Activated effector memory CD4-positive, alpha-beta T cell treated with Interleukin-2 at 50 U/mL for 16 hours (primary cell): ENCODE measurements at places on chromosomes 1 and 21.
A peak's percentile ranks its signal among the peaks of the same experiment; 100 is the strongest.

- DNase-seq = no peak
These were observed 113.4 kb upstream of the SLC25A33 start for GRCh38 chr1:9425859-9426258.

DNA sequence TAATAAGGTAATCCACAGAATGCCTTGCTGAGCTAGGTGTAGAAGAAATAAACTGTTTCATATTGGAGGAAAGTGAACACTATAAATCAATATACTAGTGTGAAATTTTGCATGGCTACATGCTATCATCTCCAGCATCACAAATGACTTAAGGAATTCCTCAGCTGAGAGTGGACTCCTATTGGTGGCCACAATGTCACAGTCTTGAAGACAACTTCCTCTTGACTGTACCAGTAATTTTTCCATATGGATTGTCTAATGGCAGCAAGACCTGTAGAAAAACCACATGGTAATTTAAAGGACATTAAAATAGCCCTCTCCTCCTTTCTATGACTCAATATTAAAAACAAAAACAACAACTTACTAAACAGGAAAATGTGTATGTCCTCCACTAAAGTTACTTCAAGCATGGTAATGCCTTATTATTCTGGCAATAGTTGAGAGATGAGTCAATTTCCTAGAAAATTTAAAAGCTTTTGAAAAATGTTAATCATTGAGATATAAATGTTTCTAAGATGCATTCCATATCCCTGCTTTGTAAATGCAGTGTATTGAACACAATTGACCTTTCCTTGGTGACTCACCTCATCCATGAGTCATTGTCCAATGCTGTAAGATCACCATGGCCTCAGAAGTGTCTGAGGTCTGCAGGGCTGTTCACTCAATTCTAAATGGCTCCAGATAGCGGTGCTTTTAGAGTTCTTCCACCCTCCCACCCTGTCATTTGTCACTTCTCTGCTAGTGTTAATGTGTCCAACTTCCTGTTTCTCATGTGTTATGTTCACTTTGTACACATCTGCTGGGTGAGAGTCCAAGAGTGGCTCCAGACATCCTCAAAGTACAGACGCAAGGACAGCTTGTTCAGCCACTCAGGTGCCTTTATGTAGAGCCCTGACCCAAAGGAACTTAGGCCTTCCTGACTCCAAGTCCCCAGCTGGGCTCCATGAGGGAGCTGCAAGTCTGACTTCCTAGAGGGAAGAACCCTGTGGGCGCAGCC lies 32.8 kb upstream of the DNASE2B start:
- DNase-seq = no peak

DNA sequence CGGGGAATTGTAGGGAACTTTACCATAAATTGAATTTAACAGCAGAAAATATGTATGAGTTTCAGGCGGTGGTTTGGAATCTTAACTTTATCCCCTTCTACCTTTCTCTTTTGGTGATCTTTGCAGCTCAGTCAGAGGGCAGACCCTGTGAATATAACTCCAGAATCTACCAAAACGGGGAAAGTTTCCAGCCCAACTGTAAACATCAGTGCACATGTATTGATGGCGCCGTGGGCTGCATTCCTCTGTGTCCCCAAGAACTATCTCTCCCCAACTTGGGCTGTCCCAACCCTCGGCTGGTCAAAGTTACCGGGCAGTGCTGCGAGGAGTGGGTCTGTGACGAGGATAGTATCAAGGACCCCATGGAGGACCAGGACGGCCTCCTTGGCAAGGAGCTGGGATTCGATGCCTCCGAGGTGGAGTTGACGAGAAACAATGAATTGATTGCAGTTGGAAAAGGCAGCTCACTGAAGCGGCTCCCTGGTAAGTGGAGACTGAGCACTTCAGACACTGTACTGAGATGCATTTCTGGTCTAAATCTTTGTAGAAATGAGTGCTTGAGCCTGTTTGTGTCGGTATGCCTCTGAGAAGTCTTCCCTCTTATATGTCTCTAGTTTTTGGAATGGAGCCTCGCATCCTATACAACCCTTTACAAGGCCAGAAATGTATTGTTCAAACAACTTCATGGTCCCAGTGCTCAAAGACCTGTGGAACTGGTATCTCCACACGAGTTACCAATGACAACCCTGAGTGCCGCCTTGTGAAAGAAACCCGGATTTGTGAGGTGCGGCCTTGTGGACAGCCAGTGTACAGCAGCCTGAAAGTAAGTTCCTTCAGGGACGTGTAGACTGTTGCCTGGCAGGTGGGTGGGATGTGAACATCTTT lies 1.5 kb downstream of the CCN1 start:
- DNase-seq = no peak

DNA sequence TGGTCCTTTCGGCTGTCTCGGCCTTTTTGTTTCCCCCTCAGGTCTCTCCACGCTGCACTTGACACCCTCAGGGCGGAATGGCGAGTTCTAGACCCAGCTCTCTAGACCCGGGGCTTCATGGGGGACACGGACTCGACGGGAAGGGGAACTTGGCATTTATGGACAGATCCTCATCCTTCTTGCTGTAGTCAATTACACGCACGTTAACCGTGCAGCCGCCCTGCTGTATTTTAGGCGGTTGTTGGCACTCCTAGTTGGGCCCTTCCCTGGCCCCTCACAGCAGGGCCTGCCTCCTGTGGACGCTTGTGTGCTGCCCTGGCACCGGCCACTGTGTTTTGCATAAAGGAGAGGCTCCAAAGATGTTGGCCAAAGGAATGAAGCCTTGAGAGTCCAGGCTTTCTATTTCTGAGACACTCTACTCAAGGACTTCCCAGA lies 558 bp upstream of the BTG3 start:
- peak; percentile 1 for DNase-seq

DNA sequence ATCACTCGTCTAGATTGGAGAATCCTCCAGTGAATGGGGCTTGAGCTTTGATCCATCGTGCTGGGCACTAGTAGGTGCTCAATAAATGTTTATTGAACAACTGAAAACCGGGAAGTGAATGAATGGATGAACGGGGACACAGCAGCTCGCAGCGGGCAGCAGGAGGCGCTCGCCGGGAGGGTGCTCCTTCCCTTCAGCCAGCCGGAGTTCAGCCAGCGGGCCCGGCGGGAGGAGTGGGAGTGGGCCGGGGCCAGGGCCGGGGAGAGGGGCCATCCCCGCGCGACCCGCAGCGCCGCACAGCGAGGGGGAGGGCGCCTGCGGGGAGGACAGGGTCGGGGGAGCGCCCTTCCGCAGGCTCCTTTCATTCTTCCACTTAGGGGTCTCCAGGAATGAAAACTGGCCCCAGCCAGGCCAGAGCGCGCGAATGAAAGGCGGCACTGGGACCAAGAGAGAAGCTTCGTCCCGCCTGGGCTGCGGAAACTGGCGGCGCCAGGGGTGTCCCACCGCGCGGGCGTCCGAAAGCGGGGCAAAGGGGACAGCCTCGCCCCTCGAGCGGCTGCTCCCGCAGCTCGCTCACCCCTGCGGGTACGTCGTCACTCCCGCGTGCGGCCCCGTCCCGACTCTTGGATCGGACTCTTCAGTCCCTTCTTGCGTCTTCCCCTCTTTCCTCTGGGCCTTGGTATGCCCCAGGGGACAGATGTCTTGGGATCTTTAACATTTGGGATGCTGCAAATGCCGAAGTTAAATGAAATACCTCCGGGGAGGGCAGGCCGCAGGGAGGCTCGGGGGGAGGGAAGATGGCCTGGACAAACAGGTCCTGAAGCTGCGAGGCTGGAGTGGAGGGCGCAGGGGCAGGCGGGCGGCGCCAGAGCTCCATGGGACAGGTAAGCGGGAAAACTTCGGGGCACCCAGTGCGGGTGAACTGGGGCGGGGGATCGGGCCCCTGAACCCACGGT lies 3.6 kb upstream of the INAVA start:
- no peak for DNase-seq

- no peak for DNase-seq
These were observed 194.0 kb downstream of the KCNK2 start for GRCh38 chr1:215276582-215276981.

- no peak for DNase-seq
These were observed 858.7 kb downstream of the USP25 start for GRCh38 chr21:16588433-16588860.

DNA sequence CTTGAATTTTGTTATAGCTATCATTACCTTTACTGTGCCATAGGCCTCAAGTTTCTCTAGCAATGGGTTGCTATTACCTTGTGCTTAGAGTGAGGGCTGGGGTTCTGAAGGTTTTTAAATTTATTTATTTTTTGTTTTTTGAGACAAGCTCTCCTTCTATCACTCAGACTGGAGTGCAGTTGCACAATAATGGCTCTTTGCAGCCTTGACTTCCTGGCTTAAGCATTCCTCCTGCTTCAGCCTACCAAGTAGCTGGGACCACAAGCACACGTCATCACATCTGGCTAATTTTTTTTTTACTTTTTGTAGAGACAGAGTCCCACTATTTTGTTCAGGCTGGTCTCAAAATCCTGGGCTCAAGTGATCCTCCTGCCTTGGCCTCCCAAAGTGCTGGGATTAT lies 41.5 kb downstream of the SNX27 start:
- DNase-seq = no peak

DNA sequence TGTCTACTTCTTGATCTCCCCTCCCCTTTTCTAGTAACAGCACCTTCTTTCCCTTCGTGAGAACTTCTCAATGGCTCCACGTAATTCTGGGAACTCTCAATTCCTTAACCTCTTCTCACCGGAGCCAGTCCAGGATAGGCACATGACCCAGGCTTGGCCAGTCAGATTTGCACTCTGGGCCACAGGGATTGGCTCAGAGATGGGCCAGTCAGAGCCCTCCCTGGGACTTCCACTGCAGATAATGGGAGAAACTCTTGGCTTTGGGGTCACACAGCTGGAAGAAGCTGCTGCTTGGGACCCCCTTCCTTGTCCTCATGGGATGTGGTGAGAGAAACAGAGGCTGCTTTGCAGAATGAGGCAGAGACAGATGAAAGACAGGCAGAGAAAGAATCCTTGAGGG lies 302.3 kb downstream of the PTPRU start:
- no peak for DNase-seq

- no peak for DNase-seq
These were observed 466.3 kb downstream of the LMO4 start for GRCh38 chr1:87794788-87795614.

DNA sequence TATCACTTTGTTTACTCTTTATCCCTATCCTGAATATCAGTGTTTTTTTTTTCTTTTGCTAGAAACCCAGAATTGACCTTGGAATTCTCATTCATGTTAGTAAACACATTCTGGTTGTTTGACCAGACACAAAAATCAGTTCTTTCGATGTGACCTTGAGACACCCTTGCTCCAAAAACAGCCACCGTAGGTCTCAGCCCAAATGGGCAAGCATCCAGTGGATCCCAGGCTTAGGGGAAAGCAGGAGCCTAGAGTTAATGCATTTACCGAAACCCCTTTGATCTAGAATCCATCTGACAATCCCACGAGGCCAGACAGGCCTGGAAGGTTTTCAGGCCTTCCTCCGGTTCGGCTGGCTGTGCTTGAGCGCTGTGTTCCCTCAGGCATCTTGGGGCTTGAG lies 47.6 kb downstream of the IRF2BP2 start:
- no peak for DNase-seq

- no peak for DNase-seq
These were observed 350.6 kb upstream of the NCAM2 start for GRCh38 chr21:20647607-20648006.

GRCh38 chr1:221611656-221612046 lies 130.2 kb downstream of the DUSP10 start:
- DNase-seq = no peak

DNA sequence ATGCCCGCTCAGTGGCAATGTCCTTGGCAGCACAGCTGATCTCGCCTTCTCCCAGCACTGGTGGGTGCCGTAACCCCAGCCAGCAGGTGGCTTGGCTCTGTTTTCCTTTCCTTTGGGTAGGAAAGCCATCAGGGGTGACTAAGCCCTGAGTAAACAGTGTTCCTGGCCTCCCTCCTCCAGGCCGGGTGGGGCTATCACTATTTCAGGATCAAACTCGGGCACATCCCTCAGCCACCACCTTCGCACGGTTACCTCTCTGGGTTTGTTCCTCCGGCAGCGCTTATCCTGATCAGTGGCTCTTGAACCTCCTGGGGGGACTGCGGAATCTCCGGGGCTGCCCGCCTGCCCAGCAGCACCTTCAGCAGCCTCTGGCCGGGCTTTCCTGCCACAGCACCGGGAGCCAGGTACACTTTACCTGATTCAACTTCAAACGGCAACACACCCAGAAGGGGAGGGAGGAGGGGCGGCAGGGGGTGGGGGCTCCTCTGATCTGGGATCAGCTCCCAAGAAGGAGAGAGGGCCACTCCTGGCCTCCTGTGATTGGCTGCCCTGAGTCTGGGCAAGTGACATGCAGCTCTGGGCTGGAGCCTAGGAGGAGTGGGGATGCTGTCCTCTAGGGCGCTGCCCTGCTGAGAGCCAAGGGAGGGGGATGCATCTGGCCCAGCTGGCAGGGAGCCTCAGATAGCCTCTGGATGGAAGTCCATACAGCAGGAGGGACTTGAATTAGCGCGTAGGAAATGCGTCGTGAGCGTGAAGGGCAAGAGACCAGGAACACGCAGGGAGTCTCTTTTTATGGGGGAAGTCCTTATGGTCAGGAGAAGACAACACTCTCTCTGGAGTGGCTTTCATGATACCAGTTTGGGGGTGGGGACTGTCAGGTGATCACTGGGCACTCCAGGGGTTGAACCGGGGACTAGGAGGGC lies at the start of gene ASCL5:
TSS of gene ASCL5 (minus strand) at position 353 of the 923 bp plus-strand sequence. CDS start 11,812 bp downstream, outside the sequence.
- DNase-seq = no peak

- no peak for DNase-seq
These were observed 492.2 kb upstream of the PKN2 start for GRCh38 chr1:88191917-88192316.

- peak; percentile 9 for DNase-seq
These were observed 17.8 kb upstream of the MYCL start for GRCh38 chr1:39919545-39919944.

DNA sequence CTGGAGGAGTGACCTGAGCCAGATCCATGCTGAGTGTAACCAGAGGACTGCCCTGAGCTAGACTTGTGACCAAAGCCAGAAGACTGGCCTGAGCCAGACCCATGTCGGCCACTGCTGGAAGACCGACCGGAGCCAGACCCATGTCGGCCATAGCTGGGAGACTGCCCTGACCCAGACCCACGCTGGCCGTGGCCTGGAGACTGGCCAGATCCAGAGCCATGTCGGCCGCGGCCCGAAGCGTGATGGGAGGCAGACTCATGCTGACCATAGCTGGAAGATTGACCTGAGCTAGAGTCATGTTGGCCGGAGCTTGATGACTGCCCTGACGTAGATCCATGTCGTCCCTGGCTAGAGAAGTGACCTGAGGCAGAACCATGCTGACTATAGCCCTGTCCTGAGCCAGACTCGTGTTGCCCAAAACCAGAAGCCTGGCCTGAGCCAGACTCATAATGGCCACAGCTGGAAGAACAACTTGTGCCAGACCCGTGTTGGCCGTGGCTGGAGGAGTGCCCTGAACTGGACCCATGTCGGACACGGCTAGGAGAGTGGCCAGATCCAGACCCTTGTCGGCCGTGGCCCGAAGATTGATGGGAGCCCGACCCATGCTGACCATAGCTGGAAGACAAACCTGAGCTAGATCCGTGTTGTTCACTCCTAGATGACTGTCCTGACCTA lies 5.1 kb downstream of the HRNR start:
- DNase-seq = no peak

DNA sequence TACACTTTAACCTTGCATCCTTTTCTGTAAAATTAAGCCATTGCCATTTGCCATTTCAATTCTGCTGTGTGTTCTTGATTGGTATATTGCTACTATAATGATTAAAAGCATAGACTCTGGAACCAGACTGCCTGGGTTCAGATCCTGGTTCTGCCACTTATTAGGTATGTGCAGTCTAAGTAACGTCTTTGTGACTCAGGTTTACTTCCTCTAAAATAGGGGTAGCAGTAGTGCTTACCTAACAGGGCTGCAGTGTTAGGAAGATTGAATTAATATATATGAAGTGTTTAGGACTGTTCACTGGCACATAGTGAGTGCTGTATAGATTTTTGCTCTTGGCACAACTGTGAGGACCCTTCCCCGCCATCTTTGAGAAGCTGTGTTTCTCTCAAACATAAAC lies 4.4 kb downstream of the CDC42 start:
- no peak for DNase-seq
